ENCODE measurements at places on chromosomes 4 and X. TPM values are rescaled to one million over a fixed set of nuclear protein-coding genes. Genes with fewer than 3 reads are reported as not detected.

DNA sequence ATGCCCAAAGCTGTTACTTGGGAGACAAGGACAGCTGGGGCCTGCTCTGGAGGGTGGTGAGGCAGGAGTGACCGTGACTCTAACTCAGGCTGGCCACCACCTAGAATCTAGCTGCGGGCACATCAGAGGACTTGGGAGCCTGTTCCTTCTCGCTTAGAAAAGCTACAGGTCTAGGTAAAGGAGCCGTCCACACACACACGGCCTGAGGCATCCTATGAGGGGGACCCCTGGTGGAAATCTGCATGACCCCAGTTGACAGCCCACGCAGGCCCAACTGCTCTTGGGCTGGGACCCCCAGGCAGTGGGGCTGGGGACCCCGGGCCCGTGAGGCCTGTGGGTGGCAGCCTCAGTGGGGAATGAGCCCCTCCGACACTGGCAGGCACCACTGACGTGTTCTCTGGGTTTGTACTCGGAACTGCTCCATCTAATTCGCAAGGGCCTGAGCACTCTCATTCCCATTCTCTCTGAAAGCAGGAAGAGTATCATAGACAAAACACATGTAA lies 75.6 kb downstream of the ACOX3 start:
- peaks cover 2% of the 10 kb centered on the region for H3K36me3 ChIP-seq
- DNase-seq = no peak
- H3K27me3 ChIP-seq = no peaks in the 10 kb centered on the region
- H3K27ac ChIP-seq = no peak overlapping the region
- H3K4me3 ChIP-seq = no peak overlapping the region
- H3K4me1 ChIP-seq = no peaks in the 10 kb centered on the region

ARMCX1 gene
- total RNA-seq = 4.7 TPM

- no peak for DNase-seq
- no peaks in the 10 kb centered on the region for H3K36me3 ChIP-seq
- no peak overlapping the region for H3K27ac ChIP-seq
- H3K27me3 ChIP-seq = no peaks in the 10 kb centered on the region
- no peak overlapping the region for H3K4me3 ChIP-seq
- no peaks in the 10 kb centered on the region for H3K4me1 ChIP-seq
These were observed 275.2 kb upstream of the EDA2R start for GRCh38 chrX:66914080-66914479.

- peak overlapping the region; percentile 1 for H3K4me3 ChIP-seq
- H3K27ac ChIP-seq = peak overlapping the region; percentile 47
- DNase-seq = peak; percentile 49
- peaks cover 18% of the 10 kb centered on the region for H3K27me3 ChIP-seq
- H3K36me3 ChIP-seq = no peaks in the 10 kb centered on the region
These were observed 6.7 kb upstream of the CD38 start for GRCh38 chr4:15771216-15772058.

- H3K27me3 ChIP-seq = no peaks in the 10 kb centered on the region
- no peak overlapping the region for H3K4me3 ChIP-seq
- H3K36me3 ChIP-seq = peaks cover 33% of the 10 kb centered on the region
- no peak for DNase-seq
These were observed 27.8 kb downstream of the SMS start for GRCh38 chrX:21968333-21968732.

DNA sequence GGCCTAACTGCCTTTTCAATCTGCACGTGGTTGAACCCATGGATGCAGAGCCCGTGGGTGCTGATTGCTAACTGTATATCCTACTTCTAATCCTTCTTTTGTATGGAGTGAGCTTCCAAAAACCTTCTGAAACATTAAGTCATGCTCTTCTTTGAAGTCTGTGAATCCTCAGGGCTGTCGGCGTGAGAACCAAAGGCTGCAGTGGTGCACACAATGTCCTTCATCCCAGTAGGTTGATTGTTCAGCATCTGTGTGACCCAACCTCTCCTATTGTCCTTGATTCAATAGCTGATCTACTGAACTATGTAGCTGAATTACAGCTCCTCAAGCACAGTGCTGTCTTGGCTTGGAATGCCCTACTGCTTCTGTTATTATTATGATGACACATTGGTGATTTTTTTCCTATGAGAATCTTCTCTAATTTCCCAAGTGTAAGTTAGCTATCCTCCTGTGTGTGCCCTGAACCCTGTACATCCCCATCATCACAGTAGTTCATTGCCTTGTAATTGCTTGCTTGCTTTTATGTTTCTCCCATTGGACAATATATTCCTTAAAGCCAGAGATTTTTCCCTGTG lies 294.6 kb downstream of the TRIML1 start:
- H3K36me3 ChIP-seq = no peaks in the 10 kb centered on the region
- no peak overlapping the region for H3K27ac ChIP-seq
- H3K27me3 ChIP-seq = no peaks in the 10 kb centered on the region
- H3K4me1 ChIP-seq = no peaks in the 10 kb centered on the region
- H3K4me3 ChIP-seq = no peak overlapping the region
- DNase-seq = no peak

IL2 gene
- total RNA-seq = 5.4 TPM

DNA sequence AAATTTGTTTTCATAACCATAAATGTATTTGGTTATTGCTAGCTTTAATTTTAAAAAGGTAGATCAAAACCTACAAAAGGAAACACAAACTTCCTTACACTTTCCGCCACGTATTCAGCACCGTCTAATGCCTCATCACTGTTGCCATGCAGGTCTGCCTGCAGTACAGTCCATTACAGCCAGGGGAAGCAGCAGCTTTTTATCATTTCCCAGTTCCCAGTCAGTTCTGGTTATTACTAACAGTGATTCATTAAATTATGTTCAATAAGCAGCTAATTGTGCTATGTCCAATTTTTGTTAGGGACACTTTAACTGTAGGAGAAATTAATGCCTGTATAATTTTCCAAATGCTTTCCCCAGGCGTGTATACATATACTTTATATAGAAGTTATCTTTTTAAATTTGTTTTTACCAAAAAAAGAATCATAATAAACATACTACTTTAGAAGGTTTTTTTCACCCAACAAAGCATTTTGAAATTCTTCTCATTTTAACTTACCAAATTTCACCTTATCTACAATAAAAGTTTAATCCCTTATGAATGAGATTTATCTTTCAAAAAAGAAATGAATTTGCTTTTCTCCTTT lies 93.3 kb downstream of the ANXA3 start:
- H3K27me3 ChIP-seq = no peaks in the 10 kb centered on the region
- H3K36me3 ChIP-seq = no peaks in the 10 kb centered on the region
- no peak overlapping the region for H3K4me3 ChIP-seq
- no peak overlapping the region for H3K27ac ChIP-seq
- peaks cover 12% of the 10 kb centered on the region for H3K4me1 ChIP-seq

GRCh38 chr4:162699629-162700028 lies 467.1 kb downstream of the NAF1 start:
- H3K27ac ChIP-seq = no peak overlapping the region
- no peak for DNase-seq
- no peaks in the 10 kb centered on the region for H3K36me3 ChIP-seq
- no peaks in the 10 kb centered on the region for H3K4me1 ChIP-seq
- H3K27me3 ChIP-seq = no peaks in the 10 kb centered on the region

All from activated CD8-positive, alpha-beta T cell treated with anti-CD3 and anti-CD28 coated beads for 36 hours (primary cell).